ENCODE measurements at places on chromosomes 16 and 17. TPM values are rescaled to one million over a fixed set of nuclear protein-coding genes. Genes with fewer than 3 reads are reported as not detected.

- no peak for DNase-seq
Measured at GRCh38 chr16:57324749-57325148, 33.8 kb upstream of the CCL22 start.

Gene KRT9
- not detected for polyA plus RNA-seq

DNA sequence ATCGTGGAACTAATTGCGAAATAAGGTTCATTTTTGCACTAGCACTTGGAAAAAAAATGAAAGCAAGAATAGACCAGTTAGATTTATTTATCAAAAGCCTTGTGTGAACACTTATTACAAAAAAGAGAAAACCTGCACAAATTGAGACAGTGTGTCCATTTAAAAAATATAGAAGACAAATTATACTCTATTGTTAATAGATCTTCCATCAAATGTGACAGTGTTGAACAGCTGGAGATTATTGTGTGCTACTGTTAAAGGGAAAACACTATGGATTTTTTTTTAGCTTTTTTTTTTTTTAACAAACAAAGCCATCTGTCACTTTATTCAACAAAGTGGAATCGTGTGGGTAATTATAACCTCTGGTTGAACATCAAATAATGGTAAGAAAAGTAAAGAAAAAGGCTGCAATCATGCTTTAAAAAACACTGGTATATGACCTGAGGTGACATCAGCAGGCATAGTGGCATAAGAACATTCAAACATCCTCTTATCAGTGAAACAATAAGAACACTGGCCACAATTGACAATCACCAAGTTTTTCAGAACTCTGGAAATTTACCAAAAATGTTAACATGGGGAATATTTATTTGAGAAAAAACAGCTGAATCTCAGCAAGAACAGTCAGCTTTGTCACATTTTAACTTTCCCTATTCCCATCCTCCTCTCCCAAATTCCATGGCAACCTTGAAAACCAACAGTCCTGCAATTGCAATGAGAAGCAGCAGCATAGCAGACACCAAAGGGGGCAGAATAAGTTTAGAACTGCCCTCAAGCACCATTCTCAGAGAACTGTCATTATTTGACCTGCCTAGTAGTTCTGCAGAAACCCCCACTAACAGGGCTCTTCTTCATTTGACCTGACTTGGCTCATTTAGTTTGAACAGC is 442.3 kb upstream of the MON1B start:
- DNase-seq, result no peak

Gene NME4
- polyA plus RNA-seq, result 76.4 TPM

DNA sequence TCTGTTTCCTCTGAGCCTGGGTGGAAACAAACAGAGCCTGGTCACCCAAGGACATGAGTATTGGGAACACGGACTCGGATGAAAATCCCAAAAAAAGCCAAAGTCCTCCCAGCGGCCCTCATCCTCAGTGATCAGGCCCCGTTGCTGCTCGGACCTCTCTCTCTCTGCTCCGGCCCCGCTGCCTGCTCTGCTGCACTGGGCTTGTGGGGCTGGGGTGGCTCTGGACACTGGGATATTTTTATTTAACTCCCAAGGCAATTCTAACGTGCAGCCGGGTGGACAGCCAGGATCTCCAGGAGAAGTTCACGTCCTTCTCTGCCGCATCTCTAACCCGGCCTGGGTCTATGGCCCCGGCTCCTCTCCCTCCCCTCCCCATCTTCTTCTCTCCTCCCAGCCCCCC is 280.9 kb upstream of the TNRC6C start:
- no peak for DNase-seq

Gene UNC13D
- polyA plus RNA-seq, result 2.1 TPM

Gene KRTAP9-4
- not detected for polyA plus RNA-seq

All from liver (tissue), 10 donors.